ENCODE measurements at places on chromosomes 3 and 15.

- DNase-seq = no peak
Measured at GRCh38 chr3:173037840-173038483, 103.1 kb downstream of the SPATA16 start.

DNA sequence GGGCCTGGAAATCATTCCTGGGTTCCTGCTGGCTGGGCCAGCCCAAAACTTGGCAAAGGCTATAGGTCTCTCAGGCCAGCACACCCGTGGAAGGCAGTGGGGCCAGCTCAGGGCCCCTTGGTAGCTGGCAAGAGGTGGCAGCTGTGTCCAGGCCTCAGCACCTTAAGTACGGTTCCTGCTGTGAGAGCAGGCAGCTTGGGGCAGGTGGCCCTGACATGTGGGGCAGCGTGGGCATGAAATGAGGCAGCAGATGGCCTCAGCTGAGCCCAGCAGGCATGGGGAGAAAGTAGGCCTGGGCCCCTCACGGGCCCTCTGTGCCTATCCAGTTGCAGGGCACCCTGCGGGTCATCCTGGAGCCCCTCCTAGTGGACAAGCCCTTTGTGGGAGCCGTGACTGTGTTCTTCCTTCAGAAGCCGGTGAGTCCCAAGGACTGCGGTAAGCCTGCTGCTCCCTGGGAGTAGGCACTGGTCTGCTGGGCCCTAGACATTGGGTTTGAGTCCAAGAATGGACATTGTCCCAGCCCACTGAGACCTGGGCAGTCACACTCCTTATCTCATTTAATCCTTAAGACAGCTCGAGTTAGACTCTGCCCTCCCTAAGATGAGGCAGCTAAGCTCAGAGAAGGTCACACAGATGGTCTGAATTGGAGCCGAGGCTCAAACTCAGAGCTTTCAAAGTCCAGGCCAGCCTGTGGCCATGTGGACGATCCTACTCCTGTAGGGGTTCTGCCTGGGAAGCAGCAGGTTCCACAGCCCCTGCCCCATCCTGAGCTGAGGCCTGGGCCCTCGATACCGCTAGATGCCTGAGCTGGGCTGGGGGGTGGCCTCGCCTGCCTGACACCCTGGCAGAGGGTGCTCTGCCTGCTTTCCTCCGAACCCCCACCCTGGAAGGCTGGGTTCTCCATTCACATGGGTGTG lies 25.5 kb downstream of the ESYT3 start:
- no peak for DNase-seq

- no peak for DNase-seq
Measured at GRCh38 chr15:100812802-100813201, 66.8 kb upstream of the ALDH1A3 start.

DNA sequence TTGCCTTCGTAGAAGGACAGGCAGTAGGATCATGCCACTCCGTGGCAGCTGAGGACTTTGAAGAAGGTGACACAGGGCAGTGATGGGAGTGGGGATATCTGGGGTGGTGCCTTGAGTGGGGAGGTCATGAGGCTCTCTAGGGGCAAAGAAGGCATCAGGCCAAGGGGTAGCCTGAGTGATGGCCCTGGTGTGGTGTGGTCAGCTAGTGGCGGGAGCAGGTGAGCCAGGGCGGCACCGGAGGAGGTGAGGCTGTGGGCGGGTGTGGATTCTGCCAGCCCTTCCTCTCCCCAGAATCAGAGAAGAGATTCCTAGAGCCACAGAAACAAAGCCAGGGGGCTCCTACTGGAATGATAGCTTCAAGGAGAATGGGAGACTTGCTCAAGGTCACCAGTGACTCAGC lies 18.4 kb downstream of the WNT7A start:
- DNase-seq = no peak

GRCh38 chr3:37243820-37244748 lies 69.7 kb upstream of the LRRFIP2 start:
- DNase-seq = no peak

GRCh38 chr3:44510000-44510368 lies 32.5 kb upstream of the ZNF445 start:
- DNase-seq = no peak

DNA sequence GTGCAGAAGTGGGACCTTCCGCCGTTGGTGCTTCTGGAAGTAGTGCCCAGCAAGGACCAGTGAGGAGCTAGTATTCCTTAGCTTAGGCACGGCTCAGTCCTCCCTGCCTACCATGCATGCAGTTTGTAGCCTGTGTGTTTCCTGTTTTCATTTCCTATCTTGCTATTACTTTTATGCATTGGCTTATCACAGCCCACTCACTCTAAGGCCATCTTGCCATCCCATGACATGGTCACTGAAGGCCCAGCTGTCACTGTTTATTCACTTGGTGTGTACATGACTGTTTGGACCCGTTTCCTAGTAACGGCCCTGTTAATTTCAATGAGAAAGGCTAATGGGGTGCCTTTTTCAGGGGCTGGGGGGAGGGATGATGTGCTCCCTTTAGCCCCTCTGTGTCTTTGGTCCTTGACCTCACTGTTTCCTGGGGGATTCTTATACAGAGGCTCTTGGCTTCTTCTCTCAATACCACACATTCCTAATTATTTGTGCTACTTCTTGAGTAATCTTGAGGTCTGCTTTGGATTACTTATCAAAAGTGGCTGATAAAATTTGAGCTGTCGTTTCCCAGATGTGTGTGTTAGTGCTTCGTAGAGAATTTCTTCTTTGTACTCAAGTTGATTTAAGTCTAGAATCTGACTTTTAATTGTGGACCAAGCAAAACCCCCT lies 24.5 kb upstream of the TRAK1 start:
- no peak for DNase-seq

DNA sequence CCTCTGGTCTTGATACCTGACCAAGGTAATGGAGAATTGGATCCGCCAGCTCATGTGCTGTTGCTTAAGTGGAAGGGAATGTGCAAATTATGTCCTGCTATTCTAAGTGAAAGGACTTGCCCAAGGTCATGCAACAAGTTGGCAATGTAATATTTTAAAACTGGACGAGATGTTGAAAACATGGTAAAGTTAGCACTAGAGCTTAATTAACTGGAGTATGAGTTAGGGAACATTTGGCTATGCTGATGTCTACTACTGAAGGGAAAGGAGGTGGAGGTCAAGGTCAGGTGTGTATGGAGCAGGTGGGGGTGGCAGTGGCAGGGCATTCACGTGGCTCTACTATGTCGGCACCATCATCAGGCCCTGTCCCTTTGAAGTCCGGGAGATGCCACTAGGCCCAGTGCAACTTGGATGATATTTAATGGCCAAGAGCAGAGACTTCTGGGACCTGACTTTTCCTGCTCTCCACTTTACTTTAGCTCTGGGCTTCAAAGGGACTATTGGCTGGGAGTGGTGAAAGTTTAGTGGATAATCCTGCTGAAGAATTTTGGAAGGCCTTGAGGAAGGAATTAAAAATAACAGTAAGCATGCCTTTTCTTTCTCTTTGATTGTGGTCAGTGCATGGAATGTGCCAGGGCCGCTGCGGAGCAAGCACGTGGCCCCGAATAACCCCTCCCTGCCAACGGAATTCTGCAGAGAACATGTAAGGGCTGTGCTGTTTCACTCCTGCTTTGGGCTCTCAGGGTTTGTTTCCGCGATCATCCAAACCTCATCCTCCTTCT lies 14.9 kb downstream of the SMAD3 start:
- DNase-seq = no peak

GRCh38 chr3:10602769-10603768 lies 97.7 kb upstream of the ATP2B2 start:
- no peak for DNase-seq

GRCh38 chr15:100083572-100083971 lies 258.2 kb downstream of the ADAMTS17 start:
- no peak for DNase-seq

GRCh38 chr3:65419233-65419632 lies 619.5 kb downstream of the MAGI1 start:
- no peak for DNase-seq

- no peak for DNase-seq
Measured at GRCh38 chr3:138432576-138433240, 1.7 kb upstream of the ESYT3 start.

- DNase-seq = no peak
Measured at GRCh38 chr15:52441841-52442240, 86.8 kb downstream of the MYO5A start.

DNA sequence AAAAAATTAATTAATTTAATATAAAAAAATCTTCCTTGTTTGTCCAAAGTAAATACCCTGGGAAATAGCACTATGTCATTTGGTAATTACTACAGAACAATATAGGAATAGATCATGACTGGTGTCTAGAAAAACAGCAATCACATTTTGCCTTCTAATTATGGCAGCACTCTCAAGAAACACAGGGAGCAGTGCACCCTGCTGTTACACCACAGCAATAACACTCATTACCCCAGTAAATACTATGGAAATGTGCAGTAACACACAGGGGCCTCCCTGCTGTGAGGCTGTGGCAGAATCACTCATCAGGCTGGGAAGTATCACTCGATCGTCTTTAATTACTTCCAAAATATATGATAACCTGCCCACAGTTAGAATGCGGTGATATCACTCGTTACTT lies 646.0 kb downstream of the TUSC7 start:
- DNase-seq = no peak

- DNase-seq = no peak
Measured at GRCh38 chr15:67925182-67925581, 85.3 kb upstream of the RNU6-1 start.

- DNase-seq = no peak
Measured at GRCh38 chr15:39376371-39376909, 204.4 kb upstream of the THBS1 start.

DNA sequence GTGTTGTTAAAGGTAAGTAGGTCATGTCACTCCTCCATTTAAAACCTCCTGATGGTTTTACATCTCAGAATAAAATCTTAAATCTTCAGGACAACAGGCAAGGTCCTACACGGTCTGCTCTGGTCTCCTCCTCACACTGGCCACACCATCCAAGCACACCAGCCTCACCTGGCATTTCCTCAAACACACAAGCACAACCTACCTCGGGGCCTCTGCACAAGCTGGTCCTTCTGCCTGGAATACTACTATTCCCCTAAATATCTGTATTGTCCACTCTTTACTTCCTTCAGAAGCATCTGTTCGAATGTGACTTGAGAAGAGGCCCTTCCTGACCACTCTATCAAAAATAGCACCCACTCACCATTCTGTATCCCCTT lies 1.8 kb downstream of the GORASP1 start:
- no peak for DNase-seq

DNA sequence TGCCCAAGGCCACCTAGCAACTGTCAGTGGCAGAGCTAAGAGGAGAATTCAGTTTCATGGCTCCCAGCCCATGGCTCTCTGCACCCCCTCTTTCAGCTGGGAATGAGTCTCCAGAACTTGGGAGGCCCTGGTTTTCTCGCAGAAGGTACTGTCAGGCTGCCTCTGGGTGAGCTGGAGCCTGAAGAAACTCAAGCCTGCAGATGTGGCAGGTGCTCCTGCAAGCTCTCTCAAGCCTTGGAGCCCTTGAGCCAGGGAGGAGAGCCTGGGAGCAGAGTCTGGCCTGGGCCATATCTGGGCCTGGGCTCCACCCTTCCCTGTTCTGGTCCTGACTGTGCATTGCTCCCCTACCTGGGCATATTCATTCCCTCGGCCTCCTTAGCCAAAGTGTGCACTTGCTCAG lies 74.4 kb upstream of the TLE3 start:
- no peak for DNase-seq

DNA sequence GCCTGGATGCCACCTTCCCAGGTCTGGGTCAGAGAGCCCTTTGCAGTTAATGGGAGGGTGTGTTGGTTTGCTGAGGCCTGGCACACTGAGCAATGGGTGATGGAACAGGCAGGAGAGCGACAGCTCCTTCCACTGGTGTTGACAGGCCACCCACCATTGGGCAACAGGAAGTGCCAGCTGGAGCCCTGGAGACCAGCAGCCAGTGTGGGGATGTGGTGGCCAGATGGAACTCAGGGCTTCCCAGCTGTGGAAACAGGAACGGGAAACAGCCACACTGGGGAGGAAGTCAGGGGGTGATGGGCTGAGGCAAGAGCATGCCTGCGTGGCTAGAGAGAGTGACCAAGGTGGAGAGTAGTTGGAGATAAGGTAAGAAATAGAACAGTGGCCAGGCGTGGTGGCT lies 9.3 kb downstream of the PSTPIP1 start:
- no peak for DNase-seq

- DNase-seq = no peak
Measured at GRCh38 chr3:197858598-197858997, 67.5 kb downstream of the LRCH3 start.

- no peak for DNase-seq
Measured at GRCh38 chr15:28147801-28148200, 48.7 kb upstream of the OCA2 start.
